Thoracic aorta (tissue), 2 donors: ENCODE measurements at places on chromosomes 3 and 15. TPM values are rescaled to one million over a fixed set of nuclear protein-coding genes. Genes with fewer than 3 reads are reported as not detected.

DNA sequence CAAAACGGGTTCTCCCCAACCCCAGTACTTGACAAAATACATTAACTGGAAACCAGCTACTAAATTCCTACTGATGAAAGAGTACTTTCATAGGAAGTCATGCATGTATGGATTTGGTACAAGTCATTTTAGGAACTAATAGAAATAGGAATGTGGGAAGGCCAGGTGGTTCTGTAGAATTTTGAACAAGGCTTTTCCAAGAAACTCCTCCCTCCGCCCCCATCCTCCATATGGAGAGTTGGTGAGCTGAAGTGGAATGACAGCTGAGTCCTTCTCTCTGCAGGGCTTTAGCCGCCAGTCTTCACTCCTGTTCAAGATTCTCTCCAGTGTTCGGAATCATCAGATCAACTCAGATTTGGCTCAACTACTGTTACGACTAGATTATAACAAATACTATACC, 33.2 kb downstream of the TUBGCP4 start:
- DNase-seq = no peak

GRCh38 chr3:74054566-74054965, 429.8 kb upstream of the PDZRN3 start:
- no peak for DNase-seq

The KIF15 gene
- total RNA-seq = 2.4 TPM

The MUSTN1 gene
- 21.0 TPM for total RNA-seq

The CCR9 gene
- total RNA-seq = not detected
